Keratinocyte (primary cell): ENCODE measurements at places on chromosomes 3 and 15.

DNA sequence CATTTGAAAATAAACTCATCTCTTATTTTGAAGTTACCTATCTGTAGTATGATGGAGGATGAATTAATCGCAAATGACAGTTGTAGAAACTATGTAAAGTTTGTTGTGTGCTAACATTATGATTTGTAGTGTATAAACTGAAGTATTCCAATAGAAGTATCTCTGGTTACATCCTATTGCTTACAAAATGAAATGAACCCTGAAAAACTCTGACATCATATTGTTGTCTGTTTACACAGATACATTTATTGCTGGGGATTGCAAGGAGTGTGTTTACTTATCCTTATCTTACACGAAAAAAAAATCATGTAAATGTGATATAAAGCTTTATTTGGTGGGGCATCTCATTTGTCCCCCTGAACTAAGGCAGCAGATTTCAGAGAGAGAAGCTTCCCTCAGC, 2.6 kb upstream of the ABHD10 start:
- DNase-seq = no peak

DNA sequence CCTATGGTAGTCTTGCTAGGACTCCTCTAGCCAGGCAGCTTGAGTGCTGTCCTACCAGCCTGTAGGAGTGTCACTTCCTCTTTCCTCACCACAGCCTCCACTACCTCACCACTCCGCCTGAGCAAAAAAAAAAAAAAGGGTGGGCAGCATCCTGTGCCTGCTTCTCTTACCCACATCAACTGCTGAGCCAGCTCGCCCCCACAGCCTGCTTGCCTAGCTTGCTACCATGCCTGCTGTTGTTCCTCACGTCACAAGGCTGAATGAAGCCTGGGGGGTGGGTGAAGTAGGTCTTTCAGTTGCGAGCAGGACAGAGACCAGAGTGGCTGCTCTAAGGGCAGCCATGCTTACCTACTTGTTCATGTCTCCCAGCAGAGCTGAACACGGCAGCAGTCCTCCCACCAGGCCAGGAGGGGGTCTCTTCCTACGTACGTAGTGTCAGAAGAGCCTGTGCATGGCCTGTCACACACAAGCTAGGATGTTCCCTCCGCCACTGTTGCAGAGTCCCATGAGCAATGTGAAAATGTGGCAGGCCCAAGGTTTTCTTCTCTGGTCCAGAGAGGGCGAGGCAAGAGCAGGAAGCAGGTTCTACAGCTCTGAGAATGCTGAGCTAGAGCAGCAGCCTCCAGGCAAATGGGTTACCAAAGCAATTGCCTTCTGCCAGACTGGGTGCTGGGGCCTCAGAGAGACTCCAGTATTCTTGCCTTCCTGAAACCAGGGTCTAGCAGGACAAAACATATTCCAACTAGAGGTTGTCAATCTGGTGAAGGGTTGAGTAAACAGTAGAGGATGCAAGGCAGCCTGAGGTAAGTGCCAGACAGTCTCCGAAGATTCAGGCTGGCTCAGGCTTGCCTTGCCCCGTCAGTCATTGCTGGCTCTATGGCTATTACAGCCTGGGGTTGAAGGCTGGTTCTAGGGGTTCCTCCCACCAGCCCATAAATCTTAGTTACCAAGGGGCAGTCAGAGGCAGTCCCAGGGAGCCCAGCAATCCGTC, 8.1 kb downstream of the PPM1M start:
- no peak for DNase-seq

DNA sequence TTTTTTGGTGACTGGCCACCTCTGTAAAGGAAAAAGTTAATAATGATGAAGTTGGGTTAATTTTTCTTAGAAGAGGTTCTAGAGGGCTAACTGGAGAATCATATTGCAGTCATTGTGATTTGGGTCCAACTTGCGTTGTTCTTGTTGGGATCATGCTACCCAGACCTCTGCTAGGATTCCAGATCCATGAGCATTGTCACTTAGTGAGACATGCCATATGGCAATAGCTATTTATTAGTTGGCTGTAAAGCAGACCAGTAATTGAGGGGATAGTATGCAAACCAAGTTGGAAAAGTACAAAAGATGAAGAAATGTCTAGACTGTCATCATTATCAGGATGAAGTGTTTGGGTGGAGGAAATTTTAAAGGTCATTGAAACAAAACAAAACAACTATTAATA, 30.7 kb upstream of the P2RY12 start:
- no peak for DNase-seq

DNA sequence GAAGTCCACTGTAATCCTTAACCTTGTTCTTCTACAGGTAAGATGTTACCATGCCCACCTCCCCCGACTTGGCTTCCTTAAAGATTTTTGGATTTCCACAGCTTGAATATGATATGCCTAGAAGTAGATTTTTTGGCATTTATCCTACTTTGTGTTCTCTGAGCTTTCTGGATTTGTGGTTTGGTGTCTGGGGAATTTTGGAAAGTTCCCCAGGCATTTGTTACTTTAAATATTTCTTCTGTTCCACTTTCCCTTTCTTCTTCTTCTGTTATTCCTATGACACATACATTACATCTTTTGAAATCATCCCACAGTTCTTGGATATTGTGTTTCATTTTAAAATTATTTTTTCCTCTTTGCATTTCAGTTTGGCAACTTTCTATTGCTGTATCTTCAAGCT, 122.1 kb upstream of the TMEM108 start:
- no peak for DNase-seq

GRCh38 chr3:125366132-125366531, 9.0 kb downstream of the ZNF148 start:
- DNase-seq = no peak

- no peak for DNase-seq
Observed at GRCh38 chr15:38308797-38309196, 56.2 kb downstream of the SPRED1 start.

- no peak for DNase-seq
Observed at GRCh38 chr15:70478251-70478990, 284.9 kb downstream of the UACA start.

GRCh38 chr3:23761440-23761896, 44.3 kb upstream of the UBE2E1 start:
- no peak for DNase-seq

- DNase-seq = no peak
Observed at GRCh38 chr15:94470492-94470891, 239.1 kb downstream of the MCTP2 start.

- peak; percentile 9 for DNase-seq
Observed at GRCh38 chr3:8204853-8205650, 296.6 kb upstream of the LMCD1 start.

- no peak for DNase-seq
Observed at GRCh38 chr3:100104817-100105413, 9.4 kb downstream of the FILIP1L start.

GRCh38 chr3:104244680-104245220, 1122.0 kb upstream of the ALCAM start:
- no peak for DNase-seq

DNA sequence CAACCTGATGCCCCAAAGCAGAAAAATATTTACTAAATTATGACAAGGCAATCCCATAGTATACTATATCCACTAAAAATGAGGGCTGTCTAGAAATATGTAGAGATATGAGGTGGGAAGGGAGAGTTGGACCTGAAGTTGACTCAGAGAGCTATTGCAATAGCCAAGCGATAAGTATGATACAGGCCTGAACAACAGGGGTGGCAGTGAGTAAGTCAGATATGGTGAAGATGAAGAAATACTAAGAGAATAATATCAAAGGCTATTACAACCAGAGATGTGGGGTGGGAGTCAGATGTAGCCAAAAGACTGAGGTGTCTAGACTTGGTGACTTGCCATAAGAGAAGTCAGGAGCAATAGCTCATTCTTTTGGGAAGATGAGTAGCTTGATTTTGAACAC, 9.2 kb downstream of the HSPBAP1 start:
- DNase-seq = no peak

GRCh38 chr3:187072102-187072501, 67.2 kb downstream of the RPL39L start:
- DNase-seq = no peak

- DNase-seq = peak; percentile 96
Observed at GRCh38 chr15:70437882-70438451, 325.4 kb downstream of the UACA start.

DNA sequence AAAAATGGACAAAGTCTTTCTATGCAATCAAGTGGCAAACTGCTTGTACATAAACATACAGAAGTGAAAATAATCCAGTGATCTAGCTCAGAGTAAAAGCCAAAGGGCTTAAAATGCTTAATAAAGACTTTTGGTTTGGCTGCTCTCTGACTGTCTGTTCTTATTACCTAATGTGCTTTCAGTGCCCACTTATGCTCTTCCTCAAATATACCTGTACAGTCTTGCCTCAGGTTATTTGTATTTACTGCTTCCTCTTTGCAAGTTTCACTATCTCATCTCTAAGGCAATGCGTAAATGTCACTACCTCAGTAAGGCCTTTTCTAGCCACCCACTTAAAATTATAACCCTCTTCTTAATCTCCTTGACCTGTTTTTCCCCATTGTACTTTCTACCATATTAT, 171.8 kb downstream of the EPHA6 start:
- no peak for DNase-seq

DNA sequence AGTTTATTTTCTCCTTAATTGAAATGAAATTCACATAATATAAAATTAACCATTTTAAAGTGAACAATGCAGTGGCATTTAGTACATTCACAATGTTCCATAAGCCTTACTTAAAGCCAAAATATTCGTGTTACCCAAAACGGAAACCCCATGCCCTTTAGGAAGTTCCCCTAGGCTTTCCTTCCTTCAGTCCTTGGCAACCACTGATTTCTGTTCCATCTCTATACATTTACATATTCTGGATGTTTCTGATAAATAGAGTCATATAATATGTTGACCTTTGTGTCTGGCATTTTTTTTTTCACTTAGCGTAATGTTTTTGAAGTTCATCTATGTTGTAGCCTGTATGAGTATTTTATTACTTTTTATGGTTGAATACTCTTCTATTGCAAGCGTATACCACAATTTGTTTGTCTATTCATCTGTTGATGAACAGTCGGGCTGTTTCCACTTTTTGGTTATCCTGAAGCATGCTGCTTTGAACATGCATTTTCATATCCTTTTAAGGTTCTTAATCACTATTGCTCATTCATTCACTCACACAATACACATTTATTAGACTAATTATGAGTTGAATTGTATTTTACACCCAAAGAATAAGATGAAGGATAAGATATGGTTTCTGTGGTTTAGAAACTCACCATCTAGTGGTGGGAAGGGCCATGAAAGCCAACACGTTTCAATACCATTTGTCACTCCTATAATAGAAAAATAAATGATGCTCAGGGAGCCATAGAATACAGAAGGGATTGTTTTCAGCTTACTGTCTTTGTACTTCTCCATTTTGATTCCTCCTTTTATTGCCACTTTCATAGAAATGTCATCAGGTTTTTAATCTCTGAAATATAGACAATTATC, 408.2 kb upstream of the CBLB start:
- DNase-seq = no peak

DNA sequence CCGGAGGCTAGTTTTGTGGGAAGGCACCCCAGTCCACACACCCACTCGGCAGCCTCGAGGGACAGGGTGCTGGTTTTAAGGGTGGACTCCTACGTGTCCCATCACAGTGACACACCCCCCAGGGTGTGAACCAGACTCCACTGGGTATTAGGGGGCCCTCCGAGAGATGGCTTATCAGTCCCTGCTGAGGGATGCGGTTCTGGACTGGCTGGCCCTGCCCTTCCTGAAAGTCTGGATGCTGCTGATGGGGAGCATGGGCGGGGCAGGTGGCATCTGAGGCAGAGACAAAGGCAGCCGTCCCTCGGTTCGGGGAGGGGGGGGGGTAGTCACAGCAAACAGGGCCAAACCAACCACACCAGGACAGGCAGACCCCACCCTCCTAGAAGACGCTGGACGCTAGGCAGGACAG, 939 bp upstream of the ULK3 start:
- DNase-seq = no peak

DNA sequence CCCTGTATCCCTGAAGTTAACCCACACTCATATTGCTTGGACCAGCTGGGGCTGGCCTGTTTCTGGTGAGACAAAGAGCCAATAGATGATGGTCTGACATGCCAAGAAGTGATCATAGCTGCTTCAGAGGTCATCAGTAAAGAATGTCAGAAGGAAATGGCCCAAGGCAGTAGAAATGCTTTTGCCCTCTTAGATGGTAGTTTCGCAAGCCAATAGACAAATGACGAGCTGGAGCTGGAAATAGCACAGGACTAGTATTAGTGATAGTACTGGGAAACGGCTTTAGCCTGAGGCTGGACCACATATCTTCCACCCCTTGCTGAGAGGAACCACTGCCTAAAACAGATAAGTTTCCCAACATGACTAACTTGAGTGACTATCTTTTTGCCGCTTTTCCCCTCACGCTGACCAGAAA, 176.1 kb upstream of the THBS1 start:
- peak; percentile 97 for DNase-seq

DNA sequence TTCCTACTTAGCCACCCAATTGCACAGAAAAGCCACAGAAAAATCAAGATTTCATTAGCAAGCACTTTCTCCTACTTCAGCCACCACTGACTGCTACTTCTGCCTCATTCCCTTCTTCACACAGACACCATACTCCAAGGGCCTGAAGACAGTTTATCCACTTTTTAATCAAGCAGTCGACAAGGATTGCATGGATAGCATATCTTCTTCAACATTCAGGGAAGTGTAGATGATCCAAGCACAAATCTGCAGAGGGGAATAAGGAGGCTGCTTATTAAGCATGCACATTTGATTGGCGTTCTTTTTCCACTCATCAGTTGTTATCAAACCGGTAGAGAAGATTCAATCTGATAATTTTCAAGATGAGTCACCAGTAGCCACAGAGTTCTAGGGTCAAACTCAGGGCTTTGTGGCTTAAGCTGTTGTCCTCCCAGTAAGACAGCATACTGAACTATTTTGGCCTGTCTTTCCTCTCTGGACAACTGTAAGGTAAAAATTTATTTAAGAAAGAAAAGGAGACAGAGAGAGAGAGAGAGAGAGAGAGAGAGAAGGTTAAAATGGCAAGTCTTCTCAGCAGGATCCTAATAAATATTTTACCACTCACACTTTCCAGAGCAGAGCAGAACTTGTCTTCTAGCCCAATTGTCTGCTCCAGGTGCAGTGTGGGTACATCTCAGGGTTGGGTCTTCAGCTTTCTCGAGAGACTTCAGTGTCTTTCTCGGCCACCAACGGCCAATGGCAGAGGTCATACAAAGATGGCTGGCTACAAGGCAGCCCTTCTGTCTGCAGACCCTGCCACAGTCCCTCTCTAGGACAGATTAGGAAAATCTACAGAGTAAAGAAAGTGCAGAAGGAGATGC, 80.6 kb upstream of the BHLHE40 start:
- no peak for DNase-seq

GRCh38 chr3:10748040-10748439, 68.0 kb upstream of the SLC6A11 start:
- no peak for DNase-seq

- no peak for DNase-seq
Observed at GRCh38 chr3:16113704-16114103, 60.8 kb upstream of the GALNT15 start.

DNA sequence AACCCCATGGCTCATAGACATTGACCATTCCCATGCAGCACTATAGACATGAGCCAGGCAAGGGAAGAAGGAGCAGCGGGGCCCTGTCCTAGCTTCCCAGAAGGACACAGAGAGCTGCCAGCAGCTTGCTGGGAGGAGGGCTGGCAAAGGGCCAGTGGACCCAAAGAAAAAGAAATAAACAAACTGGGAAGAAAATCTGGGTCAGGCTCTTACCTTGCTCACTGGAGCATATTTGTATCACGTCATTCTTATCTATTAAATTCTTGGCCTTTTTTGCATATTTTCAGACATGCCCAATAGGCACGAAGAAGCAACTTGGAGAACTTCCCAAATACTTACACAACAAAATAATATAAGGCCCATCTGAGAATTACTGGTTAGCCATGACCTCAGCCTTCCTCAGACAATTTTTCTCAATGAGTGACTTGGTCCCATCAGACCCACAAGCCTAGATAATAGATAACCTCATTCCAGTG, 28.4 kb downstream of the RASGRP1 start:
- no peak for DNase-seq

GRCh38 chr3:179451265-179452175, at the start of gene GNB4:
GNB4 (minus strand) TSS chr3:179451470; CDS start chr3:179426200, 25,270 bp downstream.
- DNase-seq = no peak
